ENCODE measurements at places on chromosomes 5 and 9.

DNA sequence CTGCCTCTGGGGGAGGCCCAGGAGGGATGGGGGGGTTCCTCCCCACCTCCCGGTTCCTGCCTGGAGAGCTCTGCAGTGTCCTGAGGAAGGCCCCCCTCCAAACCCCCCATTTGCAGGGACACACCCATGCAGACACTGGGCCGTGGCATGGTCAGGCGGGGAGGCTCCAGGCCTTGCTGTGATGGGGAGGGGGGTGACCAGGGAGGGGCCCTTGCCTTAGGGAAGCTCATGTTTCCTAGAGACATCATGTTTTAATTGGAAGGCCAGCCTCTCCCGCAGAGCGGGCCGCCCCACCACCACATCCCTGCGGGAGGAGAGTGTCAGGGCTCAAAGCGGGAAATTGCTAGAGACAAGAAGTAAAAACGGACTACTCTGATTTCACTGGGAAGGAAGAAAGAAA is 12.0 kb downstream of the PRRX2 start:
- no peak for DNase-seq

DNA sequence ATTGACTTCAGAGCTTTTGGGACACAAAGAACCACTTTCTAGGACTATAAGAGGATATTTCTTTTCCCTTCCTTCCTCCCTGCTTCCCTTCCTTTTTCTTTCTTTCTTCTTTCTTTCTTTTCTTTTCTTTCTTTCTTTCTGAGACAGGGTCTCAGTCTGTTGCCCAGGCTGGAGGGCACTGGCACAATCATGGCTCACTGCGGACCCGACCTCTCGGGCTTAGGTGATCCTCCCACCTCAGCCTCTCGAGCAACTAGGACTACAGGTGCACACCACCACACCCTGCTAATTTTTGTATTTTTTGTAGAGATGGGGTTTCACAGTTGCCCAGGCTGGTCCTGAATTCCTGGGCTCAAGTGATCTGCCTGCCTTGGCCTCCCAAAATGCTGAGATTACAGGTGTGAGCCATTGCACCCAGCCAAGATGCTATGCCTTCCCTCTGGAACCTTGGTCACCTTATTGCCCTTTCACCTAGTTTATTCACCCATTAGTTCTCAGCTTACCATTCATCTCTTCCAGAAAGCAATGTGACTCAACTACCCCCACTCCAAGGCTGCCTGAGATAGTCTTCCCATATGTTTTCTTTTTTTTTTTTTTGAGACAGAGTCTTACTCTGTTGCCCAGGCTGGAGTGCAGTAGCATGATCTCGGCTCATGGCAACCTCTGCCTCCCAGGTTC is 10.1 kb downstream of the PLIN2 start:
- no peak for DNase-seq

DNA sequence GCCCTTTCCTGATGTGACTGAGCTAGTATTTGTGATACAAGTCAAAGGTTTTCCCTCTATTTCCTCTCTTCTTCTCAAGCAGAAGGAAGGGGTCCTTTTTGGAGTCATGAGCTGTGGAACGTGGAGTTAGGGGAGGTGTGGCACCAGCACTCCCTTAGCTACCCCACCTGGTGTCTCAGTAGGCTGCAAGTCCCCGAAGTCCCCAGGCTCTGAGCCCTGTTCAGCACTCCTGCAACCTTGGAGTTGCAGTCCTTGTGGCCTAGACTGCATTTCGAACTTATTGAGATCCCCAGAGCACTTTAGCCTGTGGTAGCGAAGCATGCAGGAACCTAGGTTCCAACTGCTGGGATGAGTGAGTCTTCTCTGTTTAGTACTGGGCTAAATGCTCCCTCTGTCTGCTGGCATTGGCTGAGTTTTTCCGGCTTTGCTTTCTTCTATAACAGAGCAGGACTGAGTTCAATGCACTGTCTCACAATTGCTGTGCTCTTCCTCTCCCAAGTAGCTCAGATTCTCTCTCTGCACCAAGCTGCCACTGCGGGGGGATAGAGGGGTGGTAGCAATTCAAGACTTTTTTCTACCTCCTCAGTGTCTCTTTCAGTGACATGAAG is 600.7 kb upstream of the CDH9 start:
- DNase-seq = no peak

DNA sequence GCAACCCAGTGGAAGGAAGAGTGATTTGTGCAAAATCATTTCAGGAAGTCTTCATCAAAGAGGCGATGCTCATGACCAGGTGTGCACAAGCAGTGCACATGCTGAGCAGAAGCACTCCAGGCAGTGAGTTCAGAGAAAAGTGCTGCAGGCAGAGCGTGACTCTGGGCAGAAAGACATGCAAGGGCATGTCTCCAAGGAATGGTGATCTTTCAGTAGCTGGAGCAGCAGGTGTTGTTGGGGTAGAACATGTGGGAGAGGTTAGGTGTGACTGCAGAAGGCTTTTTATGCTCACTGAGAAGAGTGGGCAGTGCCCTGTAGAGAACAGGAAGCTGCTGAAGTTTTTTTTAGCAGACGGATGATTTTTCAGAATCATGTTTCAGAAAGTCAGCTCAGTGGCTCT is 545.4 kb upstream of the TLE4 start:
- DNase-seq = no peak

- DNase-seq = peak; percentile 43
Measured at GRCh38 chr5:108521841-108522506, 140.1 kb upstream of the FBXL17 start.

- no peak for DNase-seq
Measured at GRCh38 chr5:17737092-17737491, 102.8 kb downstream of the TAF11L14 start.

DNA sequence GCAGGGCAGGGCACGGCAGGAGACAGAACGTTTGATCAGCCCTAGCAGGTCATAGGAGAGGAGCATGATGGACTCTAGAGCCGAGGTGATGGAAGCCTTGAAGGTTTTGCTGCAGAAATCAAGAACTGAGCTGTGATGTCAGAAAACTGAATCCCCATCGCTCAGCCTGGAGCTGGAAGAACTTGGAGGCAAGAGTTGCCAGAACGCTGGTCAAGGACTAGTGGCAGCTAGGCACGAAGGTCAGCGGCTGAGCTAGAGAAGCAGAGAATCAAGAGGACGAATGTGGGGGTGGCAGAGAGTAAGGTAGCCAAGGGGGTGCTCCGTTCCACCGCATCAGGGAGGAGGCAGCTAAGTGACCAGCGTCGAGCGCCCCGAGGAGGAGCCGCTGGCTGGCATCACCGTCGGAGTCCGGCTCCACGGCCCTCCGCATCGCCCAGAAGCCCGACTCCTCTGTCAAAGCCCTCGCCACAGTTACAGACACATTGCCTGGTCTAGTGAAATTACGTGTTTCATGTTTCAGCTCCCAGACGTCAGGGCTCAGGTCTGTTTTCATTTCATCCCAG is 1.2 kb upstream of the GALNT10 start:
- no peak for DNase-seq

GRCh38 chr5:87411973-87412629 is 629 bp downstream of the CCNH start:
- peak; percentile 58 for DNase-seq

DNA sequence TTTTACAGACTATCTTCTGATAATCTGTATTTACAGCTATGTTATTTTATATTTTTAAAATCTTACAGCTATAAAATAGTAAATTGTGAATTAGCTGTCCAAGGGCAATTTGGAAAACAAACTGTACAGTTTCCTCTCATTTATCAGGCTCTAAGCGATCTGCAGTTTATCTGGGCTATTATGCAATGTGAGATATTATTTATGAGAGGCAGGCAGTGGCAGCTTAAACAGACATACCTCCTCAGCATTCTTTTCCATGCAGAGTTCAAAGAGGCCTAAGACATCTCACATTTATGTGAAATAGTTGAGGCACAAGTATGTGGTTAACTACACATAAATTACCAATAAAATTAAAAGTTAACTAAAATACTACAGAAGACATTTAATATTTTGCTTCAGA is 10.2 kb downstream of the NIPSNAP3B start:
- DNase-seq = no peak

GRCh38 chr9:129964901-129965734 is 77.9 kb downstream of the FNBP1 start:
- no peak for DNase-seq

GRCh38 chr5:168288349-168289245 is 2.8 kb upstream of the WWC1 start:
- no peak for DNase-seq

GRCh38 chr5:27734838-27735237 is 696.5 kb upstream of the CDH9 start:
- DNase-seq = no peak

DNA sequence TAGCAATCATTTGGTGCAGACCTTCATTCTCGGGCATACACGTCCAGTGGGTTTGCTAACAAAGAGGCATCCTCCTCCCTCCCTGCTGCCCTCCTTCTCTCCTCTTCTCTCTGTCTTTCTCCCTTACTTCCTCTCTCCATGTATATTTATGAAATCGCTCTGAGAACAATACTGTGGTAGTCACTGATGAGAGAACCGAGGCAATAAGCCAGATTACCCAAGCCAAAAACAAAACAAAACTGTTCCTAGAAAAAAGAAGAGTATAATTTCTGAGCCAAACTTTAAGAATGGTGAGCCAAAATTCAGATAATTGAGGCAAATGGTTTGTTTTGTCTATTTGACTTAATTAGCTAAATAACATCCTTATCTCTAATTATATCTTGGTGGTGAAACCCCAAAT is 15.8 kb upstream of the HMHB1 start:
- no peak for DNase-seq

- DNase-seq = no peak
Measured at GRCh38 chr9:16767366-16767765, 103.1 kb downstream of the BNC2 start.

DNA sequence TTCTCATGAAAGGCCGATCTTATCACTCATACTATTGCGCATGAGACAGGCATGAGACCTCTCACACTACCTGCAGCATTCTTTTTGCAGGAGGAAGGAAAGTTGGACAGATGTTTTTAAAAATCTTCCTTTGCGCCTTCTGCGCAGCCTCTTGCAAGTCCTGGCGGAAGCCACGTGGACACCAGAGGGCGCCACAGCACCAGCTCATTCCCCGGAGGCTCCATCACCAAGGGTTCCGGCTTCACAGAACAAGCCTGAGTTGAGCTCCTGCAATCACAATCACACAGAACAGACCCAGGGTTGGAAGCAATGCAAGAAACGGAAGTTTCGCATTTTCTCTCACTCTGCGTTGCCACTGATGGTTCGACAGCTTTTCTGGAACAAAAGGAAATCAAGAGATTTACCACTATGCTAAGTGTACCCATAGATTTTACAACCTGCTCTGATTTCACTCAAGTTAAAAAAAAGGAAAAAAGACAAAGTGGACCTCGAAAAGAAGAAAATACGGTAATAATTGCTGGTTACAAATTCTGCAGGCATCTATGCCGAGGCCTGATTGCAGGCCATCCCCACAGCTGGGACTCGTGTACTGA is 304.7 kb upstream of the MSX2 start:
- DNase-seq = peak; percentile 91

GRCh38 chr5:109152565-109152964 is 257.2 kb downstream of the PJA2 start:
- DNase-seq = no peak

GRCh38 chr5:3186736-3187405 is 408.8 kb upstream of the IRX1 start:
- DNase-seq = no peak

DNA sequence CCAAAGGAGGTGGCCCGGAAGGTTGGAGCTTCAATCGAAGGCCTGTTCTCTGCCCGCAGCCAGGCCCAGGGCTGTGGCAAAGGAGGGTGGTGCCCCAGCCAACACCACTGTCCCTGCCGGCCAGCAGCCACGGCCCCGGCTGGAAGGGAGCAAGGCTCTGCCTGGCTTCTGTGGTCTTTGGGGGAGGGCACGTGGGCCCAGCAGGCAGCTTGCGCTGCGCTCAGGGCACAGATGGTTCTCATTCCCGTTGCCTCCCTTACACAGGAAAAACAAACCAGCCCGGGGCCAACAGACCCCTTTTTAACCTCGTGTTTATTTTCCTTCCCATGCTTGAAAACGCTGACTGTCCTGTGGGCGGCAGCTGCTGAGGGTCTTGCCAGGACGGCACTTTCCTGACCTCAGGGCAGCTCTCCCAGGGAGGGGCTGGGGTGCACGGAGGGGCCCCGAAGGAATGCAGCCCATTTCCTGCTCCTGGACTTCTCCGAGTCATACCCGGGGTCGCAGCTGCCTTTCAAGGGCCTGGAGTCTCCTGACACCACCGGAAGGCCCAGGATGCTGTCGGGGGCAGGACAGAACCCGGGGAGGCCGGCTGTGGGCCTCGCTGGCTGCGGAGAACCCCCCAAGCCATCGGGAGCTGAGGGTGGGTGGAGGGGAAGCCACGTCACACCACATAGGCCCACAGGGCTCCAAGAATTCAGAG is 1.1 kb upstream of the GPSM1 start:
- no peak for DNase-seq

DNA sequence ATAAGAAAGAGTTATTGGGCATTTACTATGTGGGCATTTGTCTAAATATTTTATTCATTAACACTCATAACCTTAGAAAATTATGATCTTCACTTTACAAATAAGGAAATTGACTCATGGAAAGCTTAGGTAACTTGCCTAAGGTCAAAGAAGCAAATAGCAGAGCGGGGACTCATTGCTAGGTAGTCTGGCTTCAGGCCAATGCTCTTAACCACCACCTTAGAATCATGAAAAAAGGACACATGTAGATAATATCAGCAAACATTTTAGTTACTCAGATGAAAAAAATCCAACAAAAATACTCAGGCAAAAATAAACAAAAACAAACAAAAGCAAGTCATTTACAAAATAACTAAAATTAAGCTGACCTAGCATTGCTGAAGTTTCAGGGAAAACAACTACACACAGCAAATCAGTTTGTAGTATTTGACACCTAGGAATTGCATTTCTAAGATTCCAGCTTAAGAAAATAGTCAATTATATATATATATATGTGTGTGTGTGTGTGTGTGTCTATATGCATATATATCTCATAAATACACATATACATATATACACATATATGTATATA is 166.0 kb downstream of the HMHB1 start:
- no peak for DNase-seq

DNA sequence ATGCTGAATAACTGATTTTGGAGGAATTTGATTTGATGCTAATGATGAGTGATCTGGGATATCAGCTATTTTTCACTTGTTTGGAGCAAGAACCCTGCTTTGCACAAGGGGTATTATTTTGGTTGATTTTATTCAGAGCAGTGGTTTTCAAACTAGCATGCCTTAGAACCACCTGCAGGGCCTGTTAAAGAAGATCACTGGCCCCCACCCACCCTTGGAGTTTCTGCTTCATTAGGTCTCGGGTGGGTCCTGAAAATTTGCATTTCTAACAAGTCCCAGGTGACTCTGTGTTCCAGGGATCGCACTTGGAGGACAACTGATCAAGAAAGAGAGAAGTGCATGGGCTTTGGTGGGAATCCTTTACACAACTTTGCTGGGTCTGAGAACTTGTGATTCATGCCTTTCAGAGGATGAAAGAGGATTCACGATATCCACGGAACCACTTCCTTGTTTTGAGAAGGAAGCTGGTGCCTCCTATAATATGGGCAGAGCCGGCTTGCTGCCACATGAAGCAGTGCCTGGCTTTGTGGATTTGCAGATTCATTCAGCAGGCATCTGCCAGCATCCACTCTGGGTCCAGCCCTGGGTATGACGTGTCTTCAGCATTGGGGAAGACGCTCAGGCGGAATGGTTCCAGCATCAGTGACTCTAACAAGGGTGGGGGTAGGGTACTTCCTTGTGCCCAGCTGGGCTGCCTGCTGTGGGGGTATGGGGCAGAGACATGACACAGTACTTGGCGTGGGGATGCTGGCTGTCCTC is 106.6 kb upstream of the PITX1 start:
- DNase-seq = peak; percentile 96

- no peak for DNase-seq
Measured at GRCh38 chr9:119337573-119337972, 31.7 kb downstream of the BRINP1 start.

GRCh38 chr5:158814521-158814920 is 285.2 kb downstream of the EBF1 start:
- DNase-seq = no peak

GRCh38 chr9:132589148-132590036 is 7.0 kb downstream of the BARHL1 start:
- DNase-seq = no peak

All from inflammatory macrophage (primary cell).